ENCODE measurements at places on chromosomes 3 and 15.

GRCh38 chr3:43696441-43696840 is 5.7 kb downstream of the ABHD5 start:
- no peak for DNase-seq

DNA sequence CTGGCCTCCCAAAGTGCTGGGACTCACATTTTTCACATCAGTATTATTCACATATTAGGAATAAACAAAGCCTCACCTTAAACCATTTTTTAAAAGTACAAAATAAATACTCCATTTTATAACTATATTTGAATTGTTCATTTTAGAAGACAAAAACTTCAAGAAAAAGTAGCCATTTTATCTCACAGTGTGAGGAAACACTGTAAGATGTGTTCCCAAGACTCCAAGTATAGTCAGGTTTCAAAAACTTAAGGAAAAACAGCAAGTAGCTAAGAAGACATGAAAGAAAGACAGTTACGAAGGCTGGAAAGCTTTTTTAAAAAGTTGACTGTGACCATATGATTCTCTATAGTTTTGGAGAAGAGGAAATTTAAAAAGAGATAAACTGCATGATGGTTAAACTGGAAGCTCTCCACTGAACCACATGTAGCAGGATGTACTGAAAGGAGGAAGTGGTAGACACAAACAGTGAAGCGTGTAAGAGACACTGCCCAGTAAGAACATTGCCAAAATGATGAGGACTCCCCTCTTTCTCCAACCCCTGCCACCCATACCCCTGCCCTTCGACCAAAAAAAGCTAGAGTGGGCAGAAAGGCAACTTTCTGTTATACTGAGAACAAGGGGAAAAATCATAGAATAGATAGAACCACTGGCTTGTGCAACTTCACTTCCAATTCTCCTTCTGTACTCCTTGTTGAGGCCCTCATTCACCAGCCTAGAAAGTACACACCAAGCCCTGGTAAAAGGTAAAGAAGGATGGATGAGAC is 6.2 kb upstream of the TMF1 start:
- DNase-seq = peak; percentile 50

- peak; percentile 71 for DNase-seq
Observed at GRCh38 chr15:77966540-77967234, 110.8 kb downstream of the TBC1D2B start.

- no peak for DNase-seq
Observed at GRCh38 chr15:48592221-48592731, 53.2 kb downstream of the FBN1 start.

DNA sequence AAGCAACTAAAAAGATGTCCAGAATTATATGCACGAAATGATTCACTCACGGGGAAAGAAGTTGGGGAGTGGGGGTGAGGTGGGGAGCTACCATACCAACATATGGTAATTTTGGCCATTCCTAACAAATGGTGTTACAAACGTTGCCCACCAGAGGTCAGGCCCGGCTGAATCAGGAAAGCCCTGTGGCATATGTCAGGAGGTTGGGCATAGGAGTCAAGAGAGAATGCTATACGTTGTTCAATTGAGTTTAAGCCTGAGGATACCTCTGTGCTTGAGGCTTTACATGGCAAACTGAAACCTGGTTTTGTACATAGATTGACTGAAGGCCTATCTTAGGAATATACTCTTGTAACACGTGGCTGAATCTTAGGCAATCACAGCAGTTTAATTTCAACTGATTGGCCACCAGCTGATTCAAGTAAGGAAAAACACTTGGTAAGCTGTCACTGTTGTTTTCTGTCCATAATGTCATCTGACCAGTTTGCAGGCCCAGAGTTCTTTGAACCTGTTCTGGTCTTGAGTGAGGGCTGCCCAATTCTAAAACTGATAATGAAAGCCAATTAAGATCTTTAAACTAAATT is 23.4 kb upstream of the SLC2A2 start:
- peak; percentile 58 for DNase-seq

DNA sequence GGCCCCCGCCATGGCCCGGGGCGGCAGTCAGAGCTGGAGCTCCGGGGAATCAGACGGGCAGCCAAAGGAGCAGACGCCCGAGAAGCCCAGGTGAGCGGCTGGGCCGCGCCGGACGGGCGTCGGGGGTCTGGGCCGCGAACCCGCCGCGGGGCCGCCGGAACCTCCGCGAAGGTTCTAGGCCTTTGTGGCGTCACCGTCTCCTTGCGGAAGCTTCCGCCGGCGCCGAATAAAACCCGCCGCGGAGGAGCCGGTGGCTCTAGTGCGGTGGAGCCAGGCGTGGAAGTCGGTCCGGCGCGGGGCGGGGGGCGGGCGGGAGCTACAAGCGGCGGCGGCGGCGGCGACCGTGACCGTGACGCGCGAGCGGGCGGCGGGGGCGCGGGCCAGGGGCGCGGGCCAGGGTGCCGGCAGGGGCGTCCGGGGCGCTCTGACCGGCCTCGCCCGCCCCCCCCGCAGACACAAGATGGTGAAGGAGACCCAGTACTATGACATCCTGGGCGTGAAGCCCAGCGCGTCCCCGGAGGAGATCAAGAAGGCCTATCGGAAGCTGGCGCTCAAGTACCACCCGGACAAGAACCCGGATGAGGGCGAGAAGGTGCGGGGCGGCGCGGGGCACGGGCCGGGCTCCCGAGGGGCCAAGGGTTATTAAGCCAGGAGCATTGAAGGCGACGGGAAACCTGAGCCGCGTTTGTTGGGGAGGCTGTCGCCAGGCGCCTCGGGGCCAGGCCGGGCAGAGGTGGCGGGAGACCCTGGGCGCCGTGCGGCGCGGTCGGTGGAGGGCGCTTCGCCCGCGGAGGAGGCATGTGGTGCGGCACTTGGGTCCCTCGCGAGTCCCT is at the start of gene DNAJA4:
DNAJA4 (plus strand) TSS at position 259 of the 833 bp plus-strand sequence; CDS start at position 461, 202 bp downstream.
- no peak for DNase-seq

GRCh38 chr15:44813231-44813630 is 76.9 kb downstream of the TRIM69 start:
- peak; percentile 4 for DNase-seq

GRCh38 chr3:21484057-21484827 is 266.8 kb downstream of the ZNF385D start:
- DNase-seq = peak; percentile 77

DNA sequence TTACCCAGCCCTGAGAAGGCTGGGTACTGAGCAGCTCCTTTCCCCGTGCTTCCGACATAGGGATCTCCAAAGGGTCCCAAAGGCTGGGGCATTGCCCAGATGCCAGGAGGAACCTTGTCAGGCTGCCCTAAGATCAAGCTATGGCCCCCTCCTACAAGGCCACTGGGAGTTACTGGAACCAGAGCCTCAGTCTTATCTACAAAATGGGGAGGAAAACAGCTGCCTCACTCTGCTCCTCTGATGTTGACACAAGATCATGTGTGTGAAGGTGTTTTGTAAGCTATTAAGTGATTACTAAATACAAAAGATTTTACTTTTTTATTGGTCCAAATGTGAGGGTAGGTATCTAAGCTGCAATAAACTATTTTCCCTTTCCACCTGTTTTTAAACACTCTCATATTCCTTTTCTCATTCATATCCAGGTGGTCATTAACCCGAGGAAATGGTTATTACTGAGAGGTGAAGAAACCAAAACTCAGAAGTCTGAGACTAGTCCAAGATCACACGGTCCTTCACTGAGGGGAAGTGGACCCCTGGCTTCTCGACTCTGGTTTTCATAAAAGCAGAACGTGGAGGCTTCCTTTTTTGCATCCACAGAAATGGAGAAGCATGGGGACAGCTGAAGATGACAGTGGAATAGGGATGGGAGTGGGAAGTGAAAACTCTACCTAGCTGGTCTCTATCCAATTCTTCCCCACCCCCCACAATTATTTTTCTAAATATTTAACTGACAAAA is 1.7 kb downstream of the ARPIN start:
- DNase-seq = peak; percentile 28

DNA sequence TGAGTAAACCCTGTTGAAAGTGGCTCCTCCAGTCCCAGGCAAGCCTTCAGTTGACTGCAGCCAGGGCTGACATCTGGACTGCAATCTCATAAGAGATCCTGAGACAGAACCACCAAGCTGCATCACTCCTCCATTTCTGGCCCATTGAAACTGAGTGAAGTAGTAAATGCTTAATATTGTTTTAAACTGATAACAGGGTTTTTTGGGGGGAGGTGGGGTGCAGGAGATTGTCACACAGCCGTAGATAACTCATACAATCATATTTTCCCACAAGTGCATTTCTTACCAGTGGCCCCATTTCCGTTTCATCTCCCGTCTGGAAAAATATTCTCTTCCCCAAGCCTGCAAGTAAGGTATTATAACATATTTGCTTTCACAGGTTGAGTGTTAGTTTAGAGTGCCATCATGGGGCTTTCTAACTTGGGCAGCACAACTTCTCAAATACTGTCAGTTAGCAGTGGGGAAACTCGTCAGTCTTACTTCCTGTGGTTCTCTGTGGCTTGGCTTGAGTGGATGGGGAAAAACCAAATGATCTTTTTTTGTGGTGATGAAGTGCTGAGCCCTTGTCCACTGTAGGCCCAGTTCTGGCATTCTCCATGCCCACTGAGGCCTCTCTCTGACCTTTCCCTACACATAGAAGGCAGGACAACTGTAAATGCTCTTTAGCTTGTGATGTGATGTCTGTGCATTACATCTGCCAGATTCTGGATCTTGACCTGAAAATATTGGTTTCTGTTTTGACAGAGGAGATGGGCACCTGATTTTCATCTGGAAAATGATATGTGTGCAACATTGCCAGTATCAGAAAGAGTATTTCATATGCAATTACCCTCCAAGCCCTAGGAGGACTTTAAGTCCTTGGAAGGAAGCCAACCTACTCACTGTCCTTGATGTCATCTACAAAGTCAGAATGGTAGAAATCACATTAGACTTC is 90.1 kb upstream of the BHLHE40 start:
- DNase-seq = peak; percentile 41

DNA sequence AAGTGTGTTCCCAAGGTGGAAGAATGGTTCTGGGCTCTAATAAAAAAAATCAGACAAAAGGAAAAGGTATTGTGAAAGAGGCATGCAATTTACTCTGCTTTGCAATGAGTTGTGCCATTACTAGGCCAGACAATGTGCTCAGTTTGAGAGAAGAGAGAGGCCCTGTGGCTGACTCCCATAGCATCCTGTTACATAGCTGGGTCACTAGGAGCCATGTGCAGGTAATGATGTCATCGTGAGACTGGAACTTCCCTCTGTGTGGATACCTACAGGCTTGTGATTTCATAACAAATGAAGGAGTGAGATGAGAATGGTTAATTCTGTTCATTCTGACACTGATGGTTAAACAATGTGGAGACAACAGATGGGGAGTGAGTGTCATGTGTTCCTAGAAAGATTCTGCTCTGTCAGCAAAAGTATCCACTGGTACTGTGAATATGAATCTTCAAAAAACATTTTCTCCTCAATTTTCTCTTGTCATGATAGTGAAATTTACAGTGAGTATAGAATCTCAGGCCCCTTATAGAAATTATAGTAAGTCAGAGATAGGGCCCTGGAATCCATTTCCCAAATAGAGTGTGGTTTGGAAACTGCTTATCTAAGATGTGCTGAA is 648.7 kb upstream of the DPPA4 start:
- no peak for DNase-seq

DNA sequence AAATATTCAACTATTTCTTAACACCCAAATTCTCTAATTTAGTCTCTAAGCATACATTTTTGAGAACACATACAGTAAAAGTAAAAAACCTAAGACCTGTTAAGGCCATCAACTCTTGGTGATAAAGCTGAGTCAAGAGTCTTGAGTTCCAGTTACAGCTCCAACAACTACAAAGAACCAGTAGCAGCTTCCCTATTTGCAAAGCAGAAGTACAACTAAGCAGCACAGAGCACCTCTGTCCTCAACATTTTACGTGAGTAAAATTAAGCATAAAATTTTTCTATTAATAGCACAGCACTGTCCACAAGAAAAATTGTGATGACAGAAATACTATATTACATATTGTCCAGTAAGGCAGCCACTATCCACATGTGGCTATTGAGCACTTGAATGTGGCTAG is 4.4 kb downstream of the PCOLCE2 start:
- DNase-seq = peak; percentile 47

GRCh38 chr3:98964784-98965183 is 63.3 kb upstream of the DCBLD2 start:
- no peak for DNase-seq

- peak; percentile 48 for DNase-seq
Observed at GRCh38 chr3:39279745-39280517, at the start of gene CX3CR1. CX3CR1 (minus strand) TSS chr3:39280036; CDS start chr3:39266509, 13,527 bp downstream.

GRCh38 chr3:15783361-15783969 is 14.3 kb downstream of the ANKRD28 start:
- DNase-seq = peak; percentile 21

GRCh38 chr15:50057905-50058639 is 61.0 kb downstream of the ATP8B4 start:
- no peak for DNase-seq

DNA sequence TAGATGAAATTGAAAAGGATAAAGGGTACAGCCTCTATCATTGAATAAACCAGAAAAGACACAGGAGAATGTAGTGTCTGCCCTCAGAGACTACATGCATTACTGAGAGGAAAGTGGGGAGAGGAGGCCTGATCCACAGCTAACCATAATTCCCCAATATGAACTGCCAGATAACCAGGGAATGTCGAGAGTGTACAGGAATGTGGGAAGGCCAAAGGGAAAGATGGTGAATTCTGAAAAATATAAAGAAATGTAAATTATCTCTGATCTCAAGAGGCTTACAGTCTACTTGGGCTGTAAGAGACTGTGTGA is 22.3 kb downstream of the MYO1E start:
- DNase-seq = no peak

DNA sequence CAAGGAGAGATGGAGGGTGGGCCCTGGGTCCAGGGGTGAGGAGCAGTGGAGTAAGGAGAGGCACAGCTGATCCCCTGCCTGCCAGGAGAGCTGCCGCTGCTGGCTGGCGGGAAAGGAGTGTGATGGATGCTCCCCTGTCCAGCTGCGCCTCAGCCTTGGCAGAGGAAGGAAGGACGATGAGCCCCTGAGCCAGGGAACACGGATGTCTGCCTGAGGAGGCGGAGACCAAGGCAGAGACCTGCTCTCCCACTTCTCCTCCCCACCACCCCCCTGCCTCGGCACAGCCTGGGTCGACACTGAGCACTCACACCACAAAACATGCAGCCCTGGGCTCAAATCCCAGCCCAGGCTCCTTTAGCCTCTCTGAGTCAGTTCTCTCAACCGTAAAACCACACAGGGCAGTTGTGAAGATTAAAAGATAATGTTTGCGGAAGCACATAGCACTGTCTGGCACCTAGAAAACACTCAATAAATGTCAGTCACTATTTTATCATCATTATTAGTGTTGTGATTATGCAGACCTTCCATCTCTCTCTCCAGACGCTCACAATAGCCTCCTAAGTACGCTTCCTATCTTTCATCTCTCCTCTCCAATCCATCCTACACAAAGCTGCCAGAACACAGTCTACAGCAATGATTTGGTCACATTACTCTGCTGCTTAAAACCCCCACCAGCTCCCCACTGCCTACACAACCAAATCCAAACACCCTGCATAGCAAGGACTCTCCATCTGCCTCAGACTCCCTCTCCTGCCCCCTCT is 52.2 kb downstream of the SEMA5B start:
- DNase-seq = peak; percentile 90

DNA sequence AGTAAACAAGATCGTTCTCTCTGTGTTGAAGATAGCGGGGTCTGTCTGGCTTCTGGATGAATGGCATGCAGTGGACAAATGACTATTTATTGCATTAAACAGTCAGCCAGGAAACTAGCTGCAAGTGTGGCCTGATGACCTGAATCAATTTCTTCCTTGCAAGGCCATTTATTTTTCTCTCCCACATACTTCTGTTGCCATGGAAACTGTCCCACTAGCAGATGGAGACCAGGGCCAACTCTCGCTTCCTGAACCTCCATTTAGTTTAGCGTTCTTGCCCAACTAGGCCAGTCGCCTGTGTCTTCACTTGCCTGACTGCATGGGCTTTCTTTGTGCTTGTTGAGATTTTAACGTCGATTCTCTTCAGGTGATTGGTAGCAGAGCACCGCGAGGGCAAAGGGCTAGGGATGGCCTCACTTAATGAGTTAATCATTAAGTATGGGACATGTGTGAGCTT is 27.6 kb downstream of the LMCD1 start:
- DNase-seq = no peak

Measured in NB4 (cell line).